ENCODE measurements at places on chromosomes 6 and 20. TPM values are rescaled to one million over a fixed set of nuclear protein-coding genes. Genes with fewer than 3 reads are reported as not detected.

The TRIM38 gene
- total RNA-seq: 7.8 TPM

The SEL1L2 gene
- not detected for total RNA-seq

The TTBK1 gene
- total RNA-seq: 0.14 TPM

The NCR2 gene
- total RNA-seq: not detected

The OR12D3 gene
- total RNA-seq: not detected

The SPTLC3 gene
- 1.9 TPM for total RNA-seq

The DCBLD1 gene
- total RNA-seq: 3.6 TPM

The CRISP3 gene
- total RNA-seq: not detected

The TLDC2 gene
- not detected for total RNA-seq

The LZTS3 gene
- total RNA-seq: 27.5 TPM

The CDH22 gene
- total RNA-seq: not detected

The RSPO4 gene
- not detected for total RNA-seq

The KIF25 gene
- not detected for total RNA-seq

The TP53RK gene
- total RNA-seq: 64.3 TPM

The EYS gene
- total RNA-seq: 0.55 TPM

The HCRTR2 gene
- not detected for total RNA-seq

The TFAP2D gene
- not detected for total RNA-seq

Data from stomach (tissue), 19 donors.